ENCODE measurements at places on chromosomes 1 and 21.
A peak's percentile ranks its signal among the peaks of the same experiment; 100 is the strongest.

DNA sequence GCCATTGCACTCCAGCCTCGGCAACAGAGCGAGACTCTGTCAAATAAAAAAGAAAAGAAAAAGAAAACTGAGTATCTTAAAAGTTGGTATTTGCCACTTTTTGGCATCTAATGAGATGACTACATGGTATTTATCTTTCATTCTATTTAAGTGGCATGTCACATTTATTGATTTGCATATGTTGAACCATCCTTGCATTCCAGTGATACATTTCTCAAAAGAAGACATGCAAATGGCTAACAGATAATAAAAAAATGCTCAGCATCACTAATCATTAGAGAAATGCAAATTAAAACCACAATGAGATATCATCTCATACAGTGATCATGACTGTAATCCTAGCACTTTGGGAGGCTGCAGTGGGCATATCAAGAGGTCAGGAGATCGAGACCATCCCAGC, 28.1 kb downstream of the SFPQ start:
- peak; percentile 50 for DNase-seq

DNA sequence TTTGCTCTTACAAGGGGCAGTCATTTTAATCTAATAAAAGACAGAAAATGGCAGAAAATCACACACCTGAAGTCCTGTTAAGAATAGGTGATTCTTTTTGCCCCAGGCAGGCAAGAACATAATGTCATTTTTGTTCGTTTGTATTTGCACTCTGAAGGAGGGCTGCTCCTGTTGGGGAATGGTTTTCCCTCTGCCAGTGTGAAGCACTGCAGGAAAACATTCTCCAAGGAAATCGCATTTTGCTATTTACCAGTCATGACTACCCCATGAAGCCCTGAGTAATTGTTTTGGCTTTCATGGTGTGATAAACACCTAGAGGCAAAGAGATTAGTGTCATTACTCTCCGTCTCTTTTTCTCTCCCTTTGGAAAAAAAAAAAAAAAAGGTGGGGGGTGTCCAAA, 345.5 kb downstream of the NTNG1 start:
- no peak for DNase-seq

GRCh38 chr21:36916718-36917117, 49.8 kb downstream of the HLCS start:
- no peak for DNase-seq

DNA sequence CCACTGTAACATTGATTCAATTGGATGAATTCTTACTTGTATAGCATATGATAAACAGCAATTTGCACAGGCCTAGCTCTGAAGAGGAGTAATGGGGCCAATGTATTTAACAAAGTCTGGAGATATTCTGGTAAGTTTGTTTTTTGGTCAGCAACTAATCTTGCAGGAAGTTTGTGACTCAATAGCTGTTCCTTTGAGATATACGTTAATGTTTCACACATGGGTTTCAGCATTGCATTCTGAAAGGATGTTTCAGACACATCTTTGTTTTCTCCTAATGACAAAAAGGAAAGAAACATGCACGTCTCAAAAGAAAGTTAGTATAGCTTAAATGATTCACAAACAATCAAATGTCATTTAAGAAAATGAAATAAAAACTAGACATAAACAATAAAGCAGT, 49.0 kb downstream of the LTN1 start:
- no peak for DNase-seq

DNA sequence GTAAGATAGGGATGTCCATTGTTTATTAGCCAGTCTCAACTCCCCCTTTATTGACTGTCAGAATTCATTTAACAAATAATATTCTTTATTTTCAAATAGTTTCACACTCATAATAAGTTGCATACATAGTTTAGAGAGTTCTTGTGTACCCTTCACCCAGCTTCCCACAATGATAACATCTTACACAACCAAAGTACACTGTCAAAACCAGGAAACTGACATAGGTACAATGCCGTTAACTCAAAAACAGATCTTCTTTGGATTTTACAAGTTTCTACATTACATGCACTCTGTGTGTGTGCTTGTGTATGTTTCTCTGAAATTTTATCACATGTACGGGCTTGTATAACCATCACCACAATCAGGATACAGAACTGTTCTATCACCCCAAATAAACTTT, 64.4 kb upstream of the IFNLR1 start:
- no peak for DNase-seq

- no peak for DNase-seq
These were observed 152.7 kb upstream of the CHRM3 start for GRCh38 chr1:239233626-239234025.

- DNase-seq: no peak
These were observed 129.9 kb downstream of the SLC30A10 start for GRCh38 chr1:219798283-219799030.

DNA sequence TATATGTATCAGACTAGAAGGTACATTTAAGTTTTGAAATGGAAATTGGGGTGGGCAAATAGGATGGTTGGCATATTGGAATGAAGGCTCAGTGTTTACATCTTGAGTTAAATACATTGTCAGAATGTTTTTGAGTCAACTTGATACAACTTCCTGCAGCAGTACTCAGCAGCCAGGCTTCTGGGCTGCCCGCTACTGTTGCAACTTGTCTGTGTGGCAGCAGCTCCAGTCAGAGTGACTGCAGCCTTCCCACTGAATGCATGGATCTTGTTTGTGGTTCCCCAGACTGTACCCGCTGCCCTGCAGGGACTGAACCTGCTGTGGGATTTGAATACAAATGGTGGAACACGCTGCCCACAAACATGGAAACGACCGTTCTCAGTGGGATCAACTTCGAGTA, 24.9 kb upstream of the SARS1 start:
- no peak for DNase-seq

- no peak for DNase-seq
These were observed 25.1 kb downstream of the LRRC3 start for GRCh38 chr21:44480200-44481053.

DNA sequence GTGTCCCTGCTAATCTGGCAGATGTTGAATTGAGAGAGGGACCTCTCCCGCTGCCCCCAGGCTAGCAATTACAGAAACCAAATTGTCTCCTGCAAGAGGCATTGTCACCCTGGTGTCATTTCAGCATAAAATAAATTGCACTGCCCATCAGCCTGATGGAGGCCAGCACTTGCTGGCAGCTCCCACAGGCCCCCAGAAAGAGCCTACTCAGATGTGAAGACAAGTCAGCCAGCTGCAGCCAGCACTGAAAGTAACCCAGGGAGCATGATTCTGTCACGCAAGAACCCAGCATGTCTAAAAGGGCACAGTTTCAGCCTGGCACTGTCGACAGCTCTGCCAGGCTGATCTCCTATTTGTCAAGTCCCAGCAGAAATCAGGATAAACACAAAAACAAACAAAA, 110.3 kb upstream of the CTTNBP2NL start:
- DNase-seq: no peak

DNA sequence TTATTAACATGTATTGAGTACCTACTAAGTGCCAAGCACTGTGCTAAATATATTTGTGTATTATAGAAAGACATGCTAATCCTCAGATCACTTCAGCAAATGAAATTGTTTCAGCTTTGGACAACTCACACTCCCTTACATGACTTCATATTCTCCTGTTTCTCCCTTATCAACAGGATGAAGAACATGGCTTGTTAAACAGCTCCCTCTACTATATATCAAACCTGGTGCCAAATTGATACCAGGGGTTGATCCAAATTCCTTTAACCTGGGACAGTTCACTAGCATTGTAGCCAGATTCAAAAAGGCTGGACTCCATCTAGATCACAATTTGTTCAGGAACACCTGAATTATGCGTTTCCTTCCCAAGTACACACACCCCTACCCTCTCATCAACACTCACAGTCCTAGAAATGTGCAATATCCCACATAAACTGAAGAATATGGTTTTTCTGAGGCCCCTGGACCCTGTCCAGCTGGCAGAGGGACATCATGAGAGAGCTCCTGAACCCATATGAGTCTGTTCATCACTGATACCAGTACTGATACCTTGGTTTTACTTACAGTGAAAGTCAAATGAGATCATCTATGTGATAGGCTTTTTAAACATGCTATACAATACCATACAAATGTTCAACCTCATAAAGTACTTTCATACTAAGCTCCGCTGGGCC, 47.0 kb upstream of the PALMD start:
- DNase-seq: no peak

DNA sequence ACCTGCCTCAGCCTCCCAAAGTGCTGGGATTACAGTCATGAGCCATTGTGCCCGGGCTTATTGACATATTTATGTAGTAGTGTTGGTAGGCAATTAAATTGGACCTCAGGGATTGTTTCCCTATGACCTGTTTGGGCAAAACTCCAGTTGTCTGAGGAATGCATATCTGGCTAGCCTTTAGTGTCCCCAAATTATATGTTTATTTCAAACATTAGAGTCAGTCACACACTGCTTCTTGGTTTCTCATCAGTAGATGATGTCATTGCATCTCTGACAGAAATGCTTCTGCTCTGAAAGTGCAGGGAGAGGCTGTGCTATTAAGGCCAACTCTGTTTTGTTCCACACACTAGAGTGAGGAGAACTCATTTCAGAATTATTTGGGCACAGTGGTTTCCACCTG, 12.5 kb downstream of the PIP5K1A start:
- no peak for DNase-seq

GRCh38 chr1:1399872-1400575, 889 bp upstream of the CCNL2 start:
- no peak for DNase-seq

GRCh38 chr1:27967884-27968466, 8.2 kb downstream of the XKR8 start:
- DNase-seq: no peak

- peak; percentile 75 for DNase-seq
These were observed 143.1 kb downstream of the S1PR1 start for GRCh38 chr1:101379950-101380349.

DNA sequence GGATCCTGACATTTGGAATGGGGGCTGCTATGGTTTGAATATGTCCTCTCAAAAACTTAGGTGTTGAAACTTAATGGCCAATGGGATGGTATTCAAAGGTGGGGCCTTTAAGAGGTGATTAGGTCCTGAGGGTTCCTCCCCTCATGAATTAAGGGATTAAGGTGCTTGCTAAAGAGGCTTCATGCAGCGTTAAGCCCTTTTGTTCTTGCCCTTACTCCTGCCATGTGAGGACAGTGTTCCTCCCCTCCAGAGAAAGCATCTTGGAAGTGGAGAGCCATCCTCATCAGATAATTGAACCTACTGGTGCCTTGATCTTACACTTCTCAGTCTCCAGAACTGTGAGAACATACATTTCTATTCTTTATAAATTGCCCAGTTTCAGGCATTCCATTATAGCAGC, 146.6 kb downstream of the KCNJ6 start:
- no peak for DNase-seq

DNA sequence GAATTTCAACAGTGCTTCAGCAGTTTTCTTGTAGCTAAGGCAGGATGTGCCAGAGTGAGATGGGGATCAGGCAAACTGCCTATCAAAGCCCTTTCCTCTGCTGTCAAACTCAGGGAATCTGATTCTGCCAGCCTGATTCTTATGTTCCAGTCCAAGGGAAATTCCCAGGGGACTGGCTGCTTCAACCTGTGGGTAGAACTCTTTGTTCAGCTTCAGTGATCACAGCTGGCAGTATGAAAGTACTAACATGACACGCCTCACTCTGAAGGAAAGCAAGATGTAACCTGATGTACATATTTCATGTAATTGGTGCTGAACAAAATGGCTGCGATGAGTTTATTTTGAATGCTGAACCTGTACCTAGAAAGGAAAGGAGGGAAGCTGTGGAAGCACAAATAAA, 40.1 kb upstream of the SLC5A9 start:
- DNase-seq: no peak
